ENCODE measurements at places on chromosomes 2 and 18.
A peak's percentile ranks its signal among the peaks of the same experiment; 100 is the strongest.

- no peak for DNase-seq
Observed at GRCh38 chr2:198359308-198359707, 554.9 kb downstream of the PLCL1 start.

- DNase-seq = no peak
Observed at GRCh38 chr2:226304308-226304707, 495.3 kb downstream of the IRS1 start.

- DNase-seq = no peak
Observed at GRCh38 chr2:219509780-219510511, 4.3 kb upstream of the ASIC4 start.

DNA sequence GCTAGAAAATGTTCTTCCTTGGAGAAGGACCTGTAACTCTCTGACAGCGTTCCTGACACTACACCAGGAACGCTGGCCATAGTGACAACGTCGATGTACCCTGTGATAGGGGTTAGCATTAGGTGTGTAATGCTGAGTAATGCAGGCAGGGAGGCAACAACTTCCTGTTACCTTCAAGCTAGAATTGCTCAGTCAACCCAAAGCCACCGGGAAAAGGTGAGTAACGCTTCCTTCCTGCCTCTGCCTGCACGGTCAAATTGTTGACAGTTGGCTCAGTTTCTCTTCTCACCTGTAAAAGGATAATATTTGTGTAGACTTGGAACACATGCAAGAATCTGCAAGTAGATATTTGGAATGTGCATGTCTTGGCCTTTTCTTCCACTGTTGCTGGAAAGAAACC is 12.7 kb downstream of the FAM110C start:
- DNase-seq = no peak

DNA sequence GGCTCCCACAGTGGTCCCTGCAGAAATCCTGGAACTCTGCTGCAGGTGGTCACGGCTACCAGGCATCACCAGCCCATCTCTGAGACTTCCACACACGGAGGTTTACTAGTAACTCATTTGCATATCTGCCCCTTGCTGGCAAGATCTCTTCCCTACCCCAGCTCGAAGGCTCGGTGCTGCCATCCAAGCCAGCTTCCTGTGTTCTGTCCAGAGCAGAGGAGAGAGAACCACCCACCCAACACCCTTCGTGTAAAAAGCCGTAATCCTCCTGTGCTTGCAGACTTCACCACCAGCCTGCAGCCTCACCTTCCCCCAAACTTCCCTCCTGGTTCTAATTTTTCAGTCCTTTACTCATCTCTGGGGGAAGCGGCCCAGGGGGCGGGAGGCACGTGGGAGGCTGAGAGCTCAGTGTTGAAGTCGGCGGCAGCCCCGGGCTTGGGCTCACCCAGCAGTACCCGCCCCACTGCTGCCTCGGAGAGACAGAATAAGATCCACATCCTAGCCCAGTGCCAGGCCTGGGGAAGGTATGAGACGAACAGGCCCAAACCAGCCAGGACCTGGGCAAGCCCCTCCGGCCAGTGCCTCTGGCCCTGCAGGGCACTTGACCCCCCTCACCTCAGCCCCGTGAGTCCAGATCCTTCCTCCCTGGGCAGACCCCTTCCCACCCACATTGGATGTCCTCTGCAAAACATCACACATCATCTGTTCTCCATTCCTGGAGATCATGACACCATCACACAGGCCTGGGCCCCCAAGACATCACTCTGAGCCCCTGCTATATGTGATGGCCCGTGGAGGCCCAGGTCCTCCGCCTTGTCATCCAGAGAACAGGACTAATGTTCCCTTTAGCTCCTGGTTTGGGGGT is 145.8 kb upstream of the ID2 start:
- peak; percentile 82 for DNase-seq

GRCh38 chr2:199466692-199467065 is 8.9 kb upstream of the SATB2 start:
- no peak for DNase-seq

GRCh38 chr2:168712053-168712452 is 90.4 kb upstream of the NOSTRIN start:
- no peak for DNase-seq

DNA sequence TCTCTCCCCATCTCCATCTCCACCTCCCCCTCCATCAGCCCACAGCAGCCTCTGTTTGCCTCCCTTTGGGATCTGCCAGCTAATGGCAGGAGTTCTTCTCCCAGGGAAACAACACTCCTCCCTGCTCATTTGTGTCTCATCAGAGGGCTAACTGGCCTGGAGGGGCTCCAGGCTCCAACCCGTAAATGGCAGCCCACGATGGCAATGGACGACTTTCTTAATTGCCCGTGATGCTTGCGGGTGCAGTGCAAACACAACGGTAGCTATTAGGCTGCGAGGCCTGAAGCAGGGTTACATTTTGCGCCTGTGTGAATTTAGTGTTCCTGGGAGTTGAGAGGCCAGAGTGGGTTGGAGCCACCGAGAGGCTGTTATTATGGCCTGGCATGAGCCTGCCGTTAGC is 285.1 kb downstream of the TNS1 start:
- no peak for DNase-seq

- DNase-seq = no peak
Observed at GRCh38 chr2:164514491-164514890, 106.8 kb downstream of the GRB14 start.

GRCh38 chr2:229130522-229130921 is 140.6 kb downstream of the PID1 start:
- DNase-seq = no peak

- DNase-seq = no peak
Observed at GRCh38 chr2:78535395-78535794, 490.1 kb upstream of the REG3G start.

GRCh38 chr2:173058097-173058496 is 17.5 kb upstream of the MAP3K20 start:
- no peak for DNase-seq

- DNase-seq = no peak
Observed at GRCh38 chr2:16104949-16105668, 164.8 kb downstream of the MYCN start.

DNA sequence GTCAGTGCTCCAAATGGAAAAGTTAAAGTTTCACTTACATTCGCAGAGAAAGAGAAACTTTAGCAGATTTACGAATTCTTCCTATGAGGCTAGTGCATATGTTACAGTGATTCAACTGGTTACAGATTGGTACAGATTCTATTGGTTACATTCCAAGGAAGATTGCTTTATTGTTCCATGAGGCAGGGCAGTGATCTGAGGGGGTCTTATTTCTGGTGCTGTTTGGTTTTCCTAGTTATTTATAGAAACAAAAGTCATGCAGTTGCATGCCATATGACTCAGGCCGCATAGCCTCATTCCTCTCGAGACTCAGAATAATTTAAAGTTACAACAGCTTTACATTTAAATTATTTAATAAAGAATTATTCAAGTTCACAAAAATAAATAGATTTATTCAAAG is 385.4 kb upstream of the SYT4 start:
- no peak for DNase-seq

DNA sequence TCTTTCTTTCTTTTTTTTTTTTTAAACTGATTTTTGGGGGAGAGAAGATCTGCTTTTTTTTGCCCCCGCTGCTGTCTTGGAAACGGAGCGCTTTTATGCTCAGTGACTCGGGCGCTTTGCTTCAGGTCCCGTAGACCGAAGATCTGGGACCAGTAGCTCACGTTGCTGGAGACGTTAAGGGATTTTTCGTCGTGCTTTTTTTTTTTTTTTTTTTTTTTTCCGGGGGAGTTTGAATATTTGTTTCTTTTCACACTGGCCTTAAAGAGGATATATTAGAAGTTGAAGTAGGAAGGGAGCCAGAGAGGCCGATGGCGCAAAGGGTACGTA is 587 bp downstream of the MEIS1 start:
- DNase-seq = no peak

DNA sequence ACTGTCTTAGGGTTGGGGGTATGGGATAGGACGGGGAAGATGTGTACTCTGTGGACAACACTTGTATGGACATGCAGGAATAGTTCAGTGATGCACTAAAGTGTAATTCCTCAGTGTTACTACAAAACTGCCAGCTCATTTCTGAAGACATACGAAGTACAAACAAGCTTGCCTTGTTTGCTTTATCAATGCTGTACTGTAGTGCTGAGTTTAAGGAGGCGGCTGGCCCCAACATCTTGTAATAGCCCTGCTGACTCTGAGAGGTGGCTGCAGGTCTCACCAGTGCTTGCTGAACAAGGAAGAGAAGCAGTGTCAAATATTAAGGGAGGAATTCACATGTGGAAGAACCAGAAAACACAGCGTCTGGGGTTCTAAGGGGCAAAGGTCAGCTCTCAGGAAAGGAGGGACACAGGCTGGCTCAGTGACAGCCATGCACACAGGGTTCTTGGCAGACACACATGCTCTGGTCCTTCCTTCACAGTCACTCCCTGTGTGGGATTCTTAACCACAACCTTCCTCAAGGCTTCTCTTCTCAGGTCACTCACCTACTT is 39.8 kb upstream of the EVA1A start:
- DNase-seq = no peak

DNA sequence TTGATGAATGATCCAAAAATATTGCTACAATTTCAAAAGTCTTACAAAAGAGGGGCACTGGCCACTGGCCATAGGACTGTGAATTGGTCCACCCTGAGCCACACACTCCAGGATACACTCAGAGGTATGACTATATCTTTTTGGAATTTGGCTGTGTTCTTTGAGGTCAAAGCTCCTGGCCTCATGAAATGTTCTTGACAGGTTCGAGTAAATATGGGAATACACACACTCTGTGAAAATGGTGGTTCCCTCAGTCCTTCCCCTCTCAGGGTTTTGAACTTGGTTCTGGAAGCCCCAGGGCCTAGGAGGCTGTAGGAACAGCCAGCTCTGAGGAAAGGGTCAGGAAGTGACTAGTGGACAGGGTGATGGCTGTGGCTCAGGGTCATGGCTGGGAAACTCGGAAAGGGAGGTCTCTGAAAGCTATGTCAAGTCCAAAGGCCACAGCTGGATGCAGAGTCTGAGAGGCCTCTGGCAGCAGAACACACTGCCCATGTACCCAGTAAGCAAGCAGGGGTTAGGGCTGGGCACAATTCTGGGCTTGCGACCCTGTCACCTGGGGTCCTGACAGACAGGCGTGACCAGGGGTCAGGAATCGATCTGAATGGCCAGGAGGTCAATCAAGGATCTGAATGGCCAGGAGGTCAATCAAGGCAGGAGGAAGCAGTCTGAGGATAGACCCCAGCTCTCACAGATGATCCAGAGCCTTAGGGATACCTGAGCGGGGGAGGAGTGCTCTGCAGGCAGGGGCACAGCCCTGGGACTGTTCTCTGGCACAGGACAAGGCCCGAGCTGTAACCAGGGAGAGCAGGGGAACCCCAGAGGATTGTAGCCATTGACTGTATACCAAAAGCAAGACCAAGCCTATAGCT is 223.4 kb upstream of the SMAD2 start:
- no peak for DNase-seq
